ENCODE measurements at places on chromosomes 12 and 14.

DNA sequence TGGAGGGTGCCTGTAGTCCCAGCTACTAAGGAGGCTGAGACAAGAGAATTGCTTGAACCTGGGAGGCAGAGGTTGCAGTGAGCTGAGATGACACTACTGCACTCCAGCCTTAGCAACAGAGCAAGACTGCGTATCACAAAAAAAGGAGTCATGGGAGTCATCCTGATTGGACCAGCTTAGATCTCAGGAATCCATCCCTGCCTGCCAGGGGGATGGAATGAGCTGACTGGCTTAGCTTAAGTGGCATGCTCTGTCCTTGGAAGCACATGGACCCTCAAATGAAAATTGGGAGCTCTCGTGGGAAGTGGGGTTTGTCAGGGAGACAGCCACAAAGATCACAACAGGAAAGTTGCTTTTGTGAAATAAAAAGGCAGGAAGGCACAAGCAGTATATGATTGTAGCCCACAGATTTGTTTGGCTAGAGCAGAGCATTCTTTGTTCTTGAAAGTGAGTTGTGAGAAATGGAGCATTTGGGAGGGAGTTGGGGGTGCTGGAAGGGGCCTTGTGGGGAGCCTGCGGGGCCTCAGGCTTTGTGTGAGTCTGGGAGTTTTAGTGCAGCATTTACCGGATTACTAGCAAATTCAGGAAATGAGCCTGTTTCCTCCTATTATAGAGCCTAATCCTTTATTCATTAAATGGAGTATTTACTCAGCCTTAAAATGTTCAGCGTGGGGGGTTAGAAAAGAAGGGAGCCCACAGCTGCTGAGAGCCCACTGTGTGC is 30.7 kb downstream of the DGLUCY start:
- H3K4me3 ChIP-seq = no peak overlapping the region
- H3K4me1 ChIP-seq = peaks cover 21% of the 10 kb centered on the region
- no peak for DNase-seq
- H3K27ac ChIP-seq = peak overlapping the region; percentile 46
- no peaks in the 10 kb centered on the region for H3K36me3 ChIP-seq

GRCh38 chr12:66636771-66637170 is 42.1 kb downstream of the GRIP1 start:
- no peak for DNase-seq
- no peak overlapping the region for H3K27ac ChIP-seq
- H3K27me3 ChIP-seq = no peaks in the 10 kb centered on the region
- no peak overlapping the region for H3K4me3 ChIP-seq

GRCh38 chr12:34334953-34335743 is 312.9 kb downstream of the ALG10 start:
- no peaks in the 10 kb centered on the region for H3K36me3 ChIP-seq
- H3K4me3 ChIP-seq = no peak overlapping the region
- H3K27ac ChIP-seq = no peak overlapping the region
- no peak for DNase-seq

- H3K4me1 ChIP-seq = peaks cover 25% of the 10 kb centered on the region
- no peak overlapping the region for H3K27ac ChIP-seq
- H3K4me3 ChIP-seq = no peak overlapping the region
These were observed 2.8 kb upstream of the SLC48A1 start for GRCh38 chr12:47770086-47770726.

GRCh38 chr14:103019826-103020225 is 37.5 kb downstream of the CDC42BPB start:
- H3K27ac ChIP-seq = no peak overlapping the region
- H3K4me1 ChIP-seq = peaks cover 79% of the 10 kb centered on the region
- no peaks in the 10 kb centered on the region for H3K36me3 ChIP-seq
- no peaks in the 10 kb centered on the region for H3K27me3 ChIP-seq
- DNase-seq = no peak
- no peak overlapping the region for H3K4me3 ChIP-seq

GRCh38 chr14:62597143-62597542 is 448.1 kb downstream of the KCNH5 start:
- no peak overlapping the region for H3K27ac ChIP-seq
- H3K4me3 ChIP-seq = no peak overlapping the region
- H3K36me3 ChIP-seq = no peaks in the 10 kb centered on the region

DNA sequence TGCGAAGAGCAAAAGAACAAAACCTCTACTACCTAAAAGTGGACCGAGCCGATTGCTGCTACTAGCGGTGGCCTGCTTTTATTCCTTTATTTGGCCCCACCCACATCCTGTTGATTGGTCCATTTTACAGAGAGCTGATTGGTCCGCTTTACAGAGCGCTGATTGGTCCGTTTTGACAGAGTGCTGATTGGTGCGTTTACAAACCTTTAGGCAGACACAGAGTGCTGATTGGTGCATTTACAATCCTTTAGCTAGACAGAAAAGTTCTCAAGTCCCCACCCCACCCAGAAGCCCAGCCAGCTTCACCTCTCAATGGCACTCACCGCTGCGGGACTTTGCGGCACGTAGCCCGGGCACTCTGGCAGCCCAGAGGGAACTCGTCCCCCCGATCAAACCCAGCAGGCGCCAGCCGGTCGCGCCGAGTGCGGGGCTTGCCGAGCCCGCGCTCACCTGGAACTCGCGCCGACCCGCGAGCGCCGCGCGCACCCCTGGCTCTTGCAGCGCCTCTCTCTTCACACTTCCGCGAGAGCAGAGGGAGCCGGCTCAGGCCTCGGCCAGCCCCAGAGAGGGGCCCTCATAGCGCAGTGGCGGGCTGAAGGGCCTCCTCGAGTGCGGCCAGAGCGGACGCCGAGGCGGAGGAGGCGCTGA is 8.7 kb upstream of the FGD4 start:
- peak overlapping the region; percentile 39 for H3K4me3 ChIP-seq
- H3K36me3 ChIP-seq = no peaks in the 10 kb centered on the region
- DNase-seq = no peak

- DNase-seq = no peak
- no peak overlapping the region for H3K4me3 ChIP-seq
- H3K36me3 ChIP-seq = no peaks in the 10 kb centered on the region
- no peaks in the 10 kb centered on the region for H3K27me3 ChIP-seq
These were observed 13.8 kb downstream of the TMX1 start for GRCh38 chr14:51253880-51254279.

DNA sequence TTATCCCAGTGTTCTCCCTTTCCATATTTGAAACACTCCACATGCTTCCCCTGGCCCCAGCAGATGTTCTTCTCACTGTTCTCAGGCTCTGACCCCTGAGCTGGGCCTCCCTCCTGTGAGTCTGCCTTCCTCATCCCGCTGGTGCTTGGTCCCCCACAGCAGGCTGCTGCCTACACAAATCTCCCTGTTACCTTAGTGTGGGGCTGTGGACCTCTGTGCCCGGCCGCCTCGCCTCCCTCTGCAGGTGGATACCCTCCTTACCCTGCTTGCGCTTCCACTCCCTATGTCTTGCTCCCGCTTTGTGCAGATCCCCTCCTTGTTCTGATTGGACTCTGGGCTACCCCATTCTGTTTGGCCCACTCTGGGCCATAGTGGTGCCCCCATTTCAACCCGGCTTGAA is 6.9 kb downstream of the DERA start:
- DNase-seq = no peak
- no peaks in the 10 kb centered on the region for H3K36me3 ChIP-seq
- H3K27ac ChIP-seq = no peak overlapping the region

GRCh38 chr12:98592825-98593322 is 612 bp upstream of the SLC25A3 start:
- H3K4me3 ChIP-seq = peak overlapping the region; percentile 99
- no peak for DNase-seq
- no peaks in the 10 kb centered on the region for H3K27me3 ChIP-seq
- H3K36me3 ChIP-seq = peaks cover 7% of the 10 kb centered on the region
- H3K4me1 ChIP-seq = peaks cover 18% of the 10 kb centered on the region

- H3K27ac ChIP-seq = no peak overlapping the region
- no peaks in the 10 kb centered on the region for H3K27me3 ChIP-seq
- no peaks in the 10 kb centered on the region for H3K4me1 ChIP-seq
- H3K4me3 ChIP-seq = no peak overlapping the region
These were observed 7.6 kb downstream of the KRT85 start for GRCh38 chr12:52359621-52360061.

DNA sequence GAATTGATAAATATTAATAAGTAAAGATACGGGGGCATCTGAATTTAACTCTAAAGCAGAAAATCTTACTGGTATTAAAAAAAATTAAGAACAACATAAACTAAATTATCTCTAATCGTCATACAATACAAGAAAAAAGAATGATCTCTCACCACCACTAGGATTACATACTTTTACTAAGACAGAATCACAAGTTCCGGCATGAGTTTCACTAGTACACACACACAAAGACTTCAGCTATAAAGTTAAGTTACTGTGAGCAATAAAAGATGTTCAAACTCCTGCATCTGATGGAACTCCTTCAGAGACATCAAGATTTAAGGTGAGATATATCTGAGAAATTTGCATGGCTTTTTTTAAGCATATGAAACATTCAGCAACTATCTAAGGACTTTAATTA is 21.9 kb downstream of the CEP128 start:
- no peak for DNase-seq
- H3K4me1 ChIP-seq = no peaks in the 10 kb centered on the region
- peaks cover 15% of the 10 kb centered on the region for H3K36me3 ChIP-seq
- no peaks in the 10 kb centered on the region for H3K27me3 ChIP-seq
- H3K4me3 ChIP-seq = no peak overlapping the region
- H3K27ac ChIP-seq = no peak overlapping the region

DNA sequence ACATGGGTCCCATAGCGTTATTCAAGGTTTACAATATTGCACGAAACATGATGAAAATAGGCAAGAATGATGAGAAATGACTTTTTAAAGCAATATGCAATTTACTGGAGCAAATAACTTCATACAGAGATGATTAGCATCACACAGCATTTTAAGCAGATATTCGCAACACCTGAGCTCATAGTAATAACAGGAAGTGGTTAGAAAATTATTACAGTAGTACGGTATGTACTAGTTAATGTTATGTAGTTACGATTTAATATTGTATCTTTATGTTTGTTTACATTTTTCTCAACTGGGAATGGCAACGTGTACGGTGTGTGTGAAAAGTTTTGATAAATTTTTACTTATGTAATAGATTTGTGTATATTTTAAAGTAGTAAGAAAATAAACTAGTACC is 102.6 kb downstream of the OSBPL8 start:
- DNase-seq = no peak
- H3K36me3 ChIP-seq = no peaks in the 10 kb centered on the region
- H3K27ac ChIP-seq = no peak overlapping the region
- H3K4me3 ChIP-seq = no peak overlapping the region
- peaks cover 20% of the 10 kb centered on the region for H3K4me1 ChIP-seq
- H3K27me3 ChIP-seq = no peaks in the 10 kb centered on the region

- no peak overlapping the region for H3K27ac ChIP-seq
- DNase-seq = no peak
- H3K4me1 ChIP-seq = no peaks in the 10 kb centered on the region
- no peak overlapping the region for H3K4me3 ChIP-seq
These were observed 194.4 kb downstream of the EFCAB11 start for GRCh38 chr14:89760086-89760485.

DNA sequence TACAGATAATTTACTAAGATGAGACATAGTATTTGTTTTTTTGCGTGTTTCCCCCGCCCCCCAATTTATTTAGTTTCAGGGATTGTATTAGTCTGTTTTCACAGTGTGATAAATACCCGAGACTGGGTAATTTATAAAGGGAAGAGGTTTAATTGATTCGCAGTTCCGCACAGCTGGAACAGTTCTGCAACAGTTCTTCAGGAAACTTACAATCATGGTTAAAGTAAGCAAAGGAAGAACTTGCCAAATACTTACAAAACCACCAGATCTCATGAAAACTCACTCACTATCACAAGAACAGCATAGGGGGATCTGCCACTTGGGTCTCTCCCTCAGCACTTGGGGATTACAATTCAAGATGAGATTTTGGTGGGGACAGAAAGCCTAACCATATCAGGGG is 48.9 kb downstream of the LRRIQ1 start:
- H3K27me3 ChIP-seq = no peaks in the 10 kb centered on the region
- H3K27ac ChIP-seq = no peak overlapping the region
- H3K4me3 ChIP-seq = no peak overlapping the region
- H3K36me3 ChIP-seq = no peaks in the 10 kb centered on the region
- no peaks in the 10 kb centered on the region for H3K4me1 ChIP-seq

DNA sequence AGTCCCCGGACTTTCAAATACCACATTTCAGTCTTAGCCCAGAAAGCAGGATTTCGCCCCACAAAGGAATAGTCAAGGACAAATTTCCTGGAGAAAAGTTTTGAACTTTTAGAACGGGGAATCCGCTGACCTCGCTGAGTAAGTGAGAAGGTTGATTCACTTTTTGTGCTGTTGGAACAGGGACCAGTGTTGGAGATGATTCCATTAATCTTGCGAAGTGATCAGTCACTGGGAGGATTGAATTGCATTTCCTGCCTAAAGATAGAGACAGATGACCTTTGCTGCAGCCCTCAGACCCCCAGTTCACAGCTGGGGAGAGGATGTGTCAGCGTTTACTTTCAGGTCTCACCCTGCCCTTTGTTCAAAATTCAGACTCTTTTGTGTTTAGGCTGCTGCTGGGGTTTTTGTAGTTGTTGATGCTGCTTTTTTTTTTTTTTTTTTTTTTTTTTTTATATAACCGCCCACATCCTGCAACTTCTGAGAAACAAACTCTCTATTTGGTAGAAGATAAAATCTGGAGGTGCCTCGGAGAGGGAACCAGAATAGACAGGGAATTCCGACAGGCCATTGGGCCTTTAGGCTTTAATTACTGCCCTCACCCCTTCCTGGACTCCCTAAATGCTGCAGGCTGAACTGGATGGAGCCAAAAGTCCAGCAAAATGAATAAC is 9.8 kb upstream of the KDM2B start:
- DNase-seq = no peak
- peaks cover 9% of the 10 kb centered on the region for H3K4me1 ChIP-seq
- H3K4me3 ChIP-seq = peak overlapping the region; percentile 42
- no peaks in the 10 kb centered on the region for H3K36me3 ChIP-seq

DNA sequence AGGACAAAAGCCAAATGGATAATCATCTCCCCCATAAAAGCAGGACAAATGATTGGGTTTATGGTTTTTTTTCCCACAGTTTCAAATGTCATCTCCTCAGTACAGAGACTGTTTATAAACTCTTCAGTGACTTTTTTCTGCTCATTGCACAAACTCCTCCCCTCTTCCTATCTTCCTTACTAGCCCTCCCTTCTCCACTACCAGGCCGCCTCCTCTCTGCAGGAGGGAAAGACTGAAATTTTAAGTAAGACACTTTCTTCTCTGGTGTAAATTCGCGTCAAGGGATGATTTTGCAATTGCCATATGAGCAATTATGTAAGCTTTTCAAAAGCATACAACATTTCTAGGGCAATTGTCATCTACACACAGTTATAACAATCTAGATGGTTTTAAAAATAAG is 37.0 kb downstream of the BTG1 start:
- no peak for DNase-seq
- H3K36me3 ChIP-seq = no peaks in the 10 kb centered on the region
- peaks cover 29% of the 10 kb centered on the region for H3K4me1 ChIP-seq
- no peaks in the 10 kb centered on the region for H3K27me3 ChIP-seq
- H3K4me3 ChIP-seq = no peak overlapping the region

DNA sequence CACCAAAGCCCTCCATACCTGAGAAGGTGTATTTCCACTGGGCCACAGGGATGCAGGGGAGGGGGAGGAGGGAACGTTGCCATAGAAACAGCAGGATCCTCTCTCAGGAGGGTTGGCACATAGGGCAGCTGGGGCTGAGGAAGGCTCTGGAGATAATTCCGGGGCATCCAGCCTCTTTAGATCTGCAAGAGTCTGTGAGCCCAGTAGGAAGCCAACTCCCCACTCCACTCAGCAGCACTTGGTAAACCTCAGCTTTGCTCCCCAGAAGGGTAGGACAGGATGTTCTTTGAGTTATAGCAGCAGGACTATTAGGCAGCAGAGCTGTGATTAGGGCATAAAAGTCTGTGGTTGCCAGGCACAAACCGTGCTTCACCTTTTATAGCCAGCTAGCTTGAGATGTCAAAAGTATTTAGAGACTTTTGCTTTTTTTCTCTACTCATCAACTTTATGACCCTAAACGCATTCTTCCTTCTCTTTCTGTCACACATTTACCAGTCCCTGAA is 7.8 kb upstream of the PLEKHG3 start:
- no peak overlapping the region for H3K4me3 ChIP-seq
- H3K27ac ChIP-seq = peak overlapping the region; percentile 64
- no peaks in the 10 kb centered on the region for H3K4me1 ChIP-seq
- H3K27me3 ChIP-seq = no peaks in the 10 kb centered on the region
- no peak for DNase-seq
